ENCODE measurements at places on chromosomes 12 and 14.

- DNase-seq = no peak
These were observed 7.4 kb upstream of the HOXC6 start for GRCh38 chr12:54020591-54021405.

DNA sequence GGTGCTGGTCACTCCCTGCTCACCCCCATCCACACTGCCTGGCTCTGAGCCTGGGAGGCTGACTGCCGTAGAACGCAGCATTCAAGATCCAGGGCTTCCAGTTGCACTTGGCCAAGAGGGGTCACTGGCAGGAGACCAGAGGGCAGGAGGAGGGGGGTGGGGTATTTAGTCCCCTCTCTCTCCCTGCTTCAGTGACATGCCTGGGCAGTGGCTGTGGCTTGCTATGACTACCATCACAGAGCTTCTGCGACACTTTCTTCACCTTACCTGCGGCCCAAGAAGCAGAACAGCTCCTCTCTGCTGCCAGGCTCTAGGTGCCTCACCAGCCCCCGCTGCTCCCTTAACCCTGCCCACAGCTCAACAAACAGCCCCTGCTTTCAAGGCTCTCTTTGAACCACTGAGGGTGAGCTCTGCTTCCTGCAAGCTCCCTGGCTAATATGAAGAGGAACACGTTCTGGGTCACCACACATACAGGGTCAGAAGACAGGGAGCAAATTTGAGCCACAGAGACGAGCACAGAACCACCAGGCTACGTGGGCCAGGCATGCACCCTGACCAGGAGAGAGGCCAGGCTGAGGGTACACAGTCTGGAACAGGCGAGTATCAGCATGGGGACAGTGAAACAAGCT lies 55.7 kb downstream of the ITPK1 start:
- peak; percentile 30 for DNase-seq

GRCh38 chr14:20623798-20624197 lies 17.7 kb downstream of the OR6S1 start:
- DNase-seq = no peak

DNA sequence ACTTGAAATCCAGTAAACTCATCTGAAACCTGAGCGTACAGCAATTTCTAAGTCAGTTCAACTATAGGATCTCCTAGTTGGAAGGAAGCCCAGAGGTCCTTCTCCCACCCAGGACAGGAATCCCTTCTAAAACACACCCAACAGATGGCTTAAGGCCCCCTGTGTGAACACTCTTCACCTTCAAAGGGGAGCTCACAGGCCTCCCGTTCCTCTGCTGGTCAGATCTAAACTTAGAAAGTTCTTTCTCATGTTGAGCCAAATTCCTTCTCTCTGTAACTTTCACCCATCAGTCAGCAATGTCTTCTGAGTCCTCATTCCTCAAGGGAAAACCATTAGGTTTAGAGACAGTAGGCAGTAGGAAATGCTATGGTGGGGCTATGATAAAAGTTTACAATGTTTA lies 355.2 kb downstream of the PCNX1 start:
- no peak for DNase-seq

- DNase-seq = no peak
These were observed 256.8 kb downstream of the PCNX1 start for GRCh38 chr14:71163842-71164629.

GRCh38 chr12:104724992-104725585 lies 233.0 kb downstream of the SLC41A2 start:
- no peak for DNase-seq

- DNase-seq = no peak
These were observed 37.0 kb upstream of the PPFIBP1 start for GRCh38 chr12:27486961-27487360.

DNA sequence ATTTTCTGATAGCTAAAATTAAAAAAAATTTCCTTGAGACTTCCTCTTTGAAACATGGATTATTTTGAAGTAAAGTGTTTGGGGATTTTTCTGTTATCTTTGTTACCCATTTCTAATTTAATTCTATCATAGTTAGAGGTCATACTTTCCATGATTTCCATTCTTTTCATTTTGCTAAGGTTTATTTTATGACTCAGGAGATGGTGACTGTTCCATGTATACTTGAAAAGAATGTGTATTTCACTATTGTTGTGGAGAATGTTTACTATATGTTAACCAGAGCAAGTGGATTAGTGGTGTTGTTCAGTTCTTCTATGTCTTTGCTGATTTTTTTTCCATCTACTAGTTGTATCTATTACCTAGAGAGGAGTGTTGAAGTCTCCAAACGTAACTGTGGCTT lies 250.5 kb upstream of the PELI2 start:
- DNase-seq = no peak

DNA sequence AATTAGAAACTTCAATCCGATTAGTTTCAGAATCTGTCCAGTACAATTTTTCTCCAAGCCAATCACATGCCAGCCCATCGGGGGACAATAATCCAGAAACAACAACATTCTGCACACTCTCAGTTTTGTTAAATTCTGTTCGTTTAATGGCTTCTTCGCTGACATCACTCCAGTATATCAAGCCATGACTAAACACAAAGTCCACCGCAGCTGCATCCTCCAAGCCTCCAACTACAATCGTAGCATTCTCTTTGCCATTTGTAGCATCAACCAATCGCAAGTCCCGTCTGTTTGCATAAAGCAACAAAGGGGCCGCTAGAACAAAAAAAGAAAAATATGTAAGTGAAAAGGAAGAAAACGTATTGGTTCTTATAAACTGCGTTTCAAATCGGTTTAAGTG lies 22.5 kb downstream of the LRP6 start:
- peak; percentile 76 for DNase-seq

GRCh38 chr14:22995889-22996625 lies 13.7 kb upstream of the AJUBA start:
- DNase-seq = no peak
